ENCODE measurements at places on chromosomes 1 and 21.

GRCh38 chr1:67945733-67946374 lies 104.6 kb downstream of the DIRAS3 start:
- no peak for DNase-seq

DNA sequence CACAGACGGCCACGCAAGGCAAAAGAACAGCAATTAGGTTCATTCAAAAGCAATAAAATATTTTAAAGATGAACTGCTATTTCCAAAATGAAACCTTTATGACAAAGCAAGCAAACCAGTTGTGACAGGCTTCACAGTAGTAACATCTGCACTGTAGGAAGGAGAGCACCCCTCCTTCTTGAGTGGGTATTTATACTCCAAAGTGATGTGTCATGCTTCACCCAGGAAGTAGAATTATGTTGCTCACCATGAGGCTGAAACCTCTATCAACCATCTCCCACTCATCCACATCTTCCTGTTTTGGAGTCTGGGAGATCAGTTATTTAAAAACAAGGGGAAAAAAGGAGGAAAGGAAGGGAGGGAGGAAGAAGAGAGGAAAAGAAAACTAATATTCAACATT lies 885 bp downstream of the OR2T10 start:
- DNase-seq, result no peak

GRCh38 chr1:25572708-25573590 lies 29.5 kb downstream of the LDLRAP1 start:
- DNase-seq, result no peak

DNA sequence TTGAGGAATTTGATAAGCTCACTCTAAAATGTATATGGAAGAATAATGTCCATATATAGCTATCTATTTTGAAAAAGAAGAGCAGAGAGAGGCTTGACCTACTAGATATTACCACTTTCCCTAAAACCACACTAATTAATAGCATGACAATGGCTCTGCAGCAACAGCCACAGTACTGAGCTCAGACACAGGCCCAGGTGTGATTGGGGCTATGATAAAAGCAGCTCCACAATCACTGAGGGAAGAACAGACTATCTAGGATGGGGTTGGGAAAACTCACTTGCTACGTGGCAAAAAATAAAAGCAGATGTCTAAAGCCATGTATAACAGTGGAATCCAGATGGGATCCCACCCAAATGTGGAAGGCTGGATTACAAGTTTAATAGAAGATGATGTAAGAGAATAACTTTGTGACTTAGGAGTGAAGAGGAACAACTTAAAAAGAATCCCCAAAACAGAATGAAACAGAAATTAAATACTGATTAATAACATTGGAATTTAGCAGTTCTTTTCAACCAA lies 80.8 kb upstream of the RAB4A start:
- no peak for DNase-seq

DNA sequence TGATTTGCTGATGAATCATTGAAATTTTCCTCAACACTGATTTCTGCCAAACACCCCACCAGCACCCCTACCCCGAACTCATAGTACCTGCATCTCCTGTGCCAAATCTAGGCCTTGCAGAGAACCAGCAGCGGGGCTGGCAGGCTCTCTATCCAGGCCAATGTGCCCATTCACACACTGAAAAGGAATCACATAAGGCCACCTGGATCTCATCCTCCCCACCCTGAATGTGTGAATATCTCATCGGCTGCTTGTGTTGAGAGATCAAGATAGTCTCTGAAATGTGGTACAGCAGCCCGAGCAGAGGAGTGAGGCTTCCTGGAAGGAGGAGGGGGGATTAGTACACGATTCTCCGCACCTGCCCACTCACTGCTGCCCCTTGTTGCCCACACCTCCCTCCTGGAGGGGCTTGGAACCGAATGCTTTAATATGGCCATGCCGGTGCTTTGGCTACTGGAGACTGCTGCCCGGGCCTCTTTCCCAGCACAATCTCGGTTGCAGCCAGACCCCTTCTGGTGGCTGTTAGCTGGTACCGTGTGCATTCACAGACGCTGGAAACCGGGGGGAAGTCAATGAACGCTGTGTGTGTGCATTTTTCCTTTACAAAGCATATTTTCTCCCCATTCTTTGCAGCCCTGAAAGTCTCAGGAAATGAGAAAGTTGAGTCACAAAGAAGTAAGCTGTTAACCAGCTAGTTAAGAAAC lies 619.5 kb downstream of the MATN1 start:
- no peak for DNase-seq

GRCh38 chr1:227887697-227888403 lies 59.9 kb downstream of the WNT9A start:
- DNase-seq, result no peak

DNA sequence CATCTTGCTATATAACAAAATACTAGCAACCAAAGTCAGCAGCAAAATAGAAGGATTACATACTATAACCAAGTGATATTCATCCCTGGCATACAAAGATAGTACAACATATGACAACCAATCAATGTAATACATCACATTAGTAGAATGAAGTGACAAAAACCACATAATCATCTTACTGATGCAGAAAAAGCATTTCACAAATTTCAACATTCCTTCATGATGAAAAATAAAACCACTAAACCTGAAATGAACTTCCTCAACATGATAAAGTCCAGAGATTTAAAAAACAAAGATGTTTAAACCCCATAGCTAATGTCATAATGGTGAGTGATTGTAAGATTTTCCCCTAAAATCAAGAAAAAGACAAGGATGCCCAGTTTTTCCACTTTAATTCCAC lies 18.6 kb downstream of the RO60 start:
- DNase-seq, result no peak

- DNase-seq, result no peak
These were observed 33.4 kb downstream of the MEGF6 start for GRCh38 chr1:3577711-3578432.

DNA sequence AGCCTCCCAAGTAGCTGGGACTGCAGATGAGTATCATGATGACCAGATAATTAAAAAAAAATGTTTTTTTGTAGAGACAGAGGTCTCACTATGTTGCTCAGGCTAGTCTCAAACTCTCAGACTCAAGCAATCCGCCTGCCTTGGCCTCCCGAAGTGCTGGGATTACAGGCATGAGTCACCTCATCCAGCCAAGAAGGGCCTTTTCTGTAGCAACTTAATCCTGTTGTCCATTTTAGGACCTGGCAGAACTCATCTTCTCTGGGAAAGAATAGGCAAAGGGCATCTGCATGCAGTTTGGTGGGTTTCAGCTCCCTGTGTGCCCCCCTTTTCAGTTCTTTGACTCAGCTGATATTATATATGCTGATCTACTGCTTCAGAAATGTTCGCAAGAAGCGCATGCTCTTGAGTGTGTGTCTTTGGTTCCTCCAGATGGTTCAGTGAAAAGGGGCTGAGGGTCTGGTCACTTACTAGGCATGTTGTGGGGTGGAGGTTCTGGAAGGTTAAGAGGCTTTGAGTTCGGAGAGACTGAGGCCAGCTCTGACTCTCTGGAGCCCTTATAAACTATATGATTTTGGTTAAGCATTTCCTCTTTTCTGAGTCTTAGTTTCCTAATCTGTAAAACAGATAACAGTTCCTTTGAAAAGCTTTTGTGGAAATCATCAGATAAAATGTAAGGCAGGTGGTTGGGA lies 19.4 kb upstream of the SRSF4 start:
- DNase-seq, result no peak

DNA sequence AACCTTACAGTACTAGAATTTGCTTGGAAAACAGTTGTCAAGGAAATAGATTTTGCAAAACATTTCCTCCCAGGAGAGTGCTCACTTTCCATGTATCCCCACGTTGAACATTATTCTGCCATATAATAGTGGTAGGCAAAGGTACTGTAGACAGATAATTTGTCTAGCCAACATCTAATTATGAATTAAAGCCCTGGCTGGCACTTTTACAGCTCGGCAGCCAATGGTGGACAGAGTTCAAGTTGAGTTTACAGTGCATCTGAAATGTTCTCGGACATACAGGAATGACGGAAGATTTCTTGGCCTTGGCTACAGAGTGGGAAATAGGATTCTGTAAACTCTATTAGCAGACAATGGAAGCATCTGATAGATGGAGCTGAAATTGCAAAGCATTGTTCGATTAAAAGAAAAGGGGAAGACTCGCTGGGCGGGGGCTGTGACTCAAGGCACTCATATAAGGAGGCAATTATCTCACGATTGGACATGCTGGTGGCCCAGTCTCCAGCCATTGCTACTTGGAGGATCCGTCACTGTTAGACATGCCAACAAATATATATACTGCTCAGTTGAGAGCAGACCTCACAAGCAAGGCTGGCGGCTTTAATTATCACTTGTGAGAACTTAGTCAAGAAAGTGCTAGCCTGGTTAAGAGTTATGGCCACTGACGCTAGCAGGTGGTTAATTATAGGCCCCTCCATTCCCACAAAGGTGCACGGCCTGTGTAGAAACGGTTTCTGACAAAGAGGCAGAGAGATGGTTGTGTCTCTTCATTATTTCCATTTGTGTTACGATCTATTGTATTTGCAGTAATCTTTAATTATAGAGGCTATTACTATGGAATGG lies 48.0 kb downstream of the MAN1C1 start:
- no peak for DNase-seq

DNA sequence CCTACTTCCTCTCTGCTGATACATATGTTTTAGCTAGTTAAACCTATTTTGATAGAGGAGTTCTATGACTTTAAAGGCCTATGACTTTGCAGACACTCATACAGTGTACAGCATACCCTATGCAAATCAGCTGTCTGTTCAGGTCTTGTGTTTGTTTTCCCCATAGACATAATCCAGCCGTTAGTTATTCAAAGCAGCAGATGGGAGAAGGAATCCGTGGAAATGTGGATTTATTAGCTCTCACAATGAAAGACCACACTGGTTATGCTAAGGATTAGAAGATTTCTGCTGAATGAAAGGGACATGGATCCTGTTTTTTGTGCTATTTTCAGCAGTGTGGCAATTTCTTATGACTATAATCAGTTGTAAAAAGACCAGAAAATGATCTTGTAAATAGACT lies 59.8 kb downstream of the MAST2 start:
- no peak for DNase-seq

All from GDM1 (cell line).